ENCODE measurements at places on chromosomes 5 and 9. TPM values are rescaled to one million over a fixed set of nuclear protein-coding genes. Genes with fewer than 3 reads are reported as not detected.
A peak's percentile ranks its signal among the peaks of the same experiment; 100 is the strongest.

Gene CFAP90
- not detected for total RNA-seq

Gene DMRT3
- total RNA-seq: not detected

Gene MOB3B
- 2.8 TPM for total RNA-seq

Gene PPP1R26
- not detected for total RNA-seq

DNA sequence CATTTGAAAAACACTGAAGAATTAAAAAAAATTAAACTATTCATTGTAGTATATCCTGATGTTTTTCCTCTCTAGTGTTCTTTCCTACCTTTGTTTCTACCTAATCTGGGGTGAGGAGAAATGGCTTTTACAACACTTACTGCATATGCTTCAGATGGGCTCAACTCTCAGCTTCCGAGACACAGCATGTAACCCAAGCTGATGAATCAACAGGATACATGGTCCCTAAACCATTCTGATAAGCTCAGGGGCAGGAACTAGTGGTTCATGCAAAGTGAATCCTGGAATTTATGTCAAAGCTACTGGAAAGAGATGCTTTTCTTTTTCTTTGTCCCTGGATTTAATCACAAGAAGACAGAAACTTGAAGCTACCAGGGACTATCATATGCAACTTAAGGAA, 672.5 kb upstream of the RORB start:
- H3K4me3 ChIP-seq: no peak overlapping the region
- H3K27me3 ChIP-seq: no peaks in the 10 kb centered on the region
- DNase-seq: no peak
- no peak overlapping the region for H3K27ac ChIP-seq
- H3K36me3 ChIP-seq: no peaks in the 10 kb centered on the region
- H3K4me1 ChIP-seq: no peaks in the 10 kb centered on the region

DNA sequence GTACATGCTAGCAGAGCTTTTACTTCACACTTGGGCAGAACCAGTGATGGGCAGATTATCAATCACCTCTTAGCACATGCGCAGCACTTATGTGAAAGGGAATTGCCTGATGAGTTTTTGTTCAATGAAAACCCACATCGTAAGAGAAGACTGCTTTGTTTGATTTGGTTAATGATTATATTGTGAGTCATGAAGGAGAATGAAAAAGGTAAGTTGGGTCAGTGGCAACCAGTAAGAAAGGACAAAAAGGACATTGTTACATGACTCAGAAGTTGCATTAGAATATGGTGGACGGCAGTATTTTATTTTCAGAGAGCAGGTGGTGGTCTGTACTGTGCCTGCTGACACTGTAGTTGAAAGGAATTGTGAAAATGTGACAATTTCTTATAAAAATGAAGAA, 127.4 kb downstream of the AOPEP start:
- no peak overlapping the region for H3K27ac ChIP-seq
- H3K27me3 ChIP-seq: peaks cover 2% of the 10 kb centered on the region
- H3K36me3 ChIP-seq: peaks cover 3% of the 10 kb centered on the region
- H3K4me3 ChIP-seq: no peak overlapping the region
- no peaks in the 10 kb centered on the region for H3K4me1 ChIP-seq

GRCh38 chr5:162334944-162335343, 267.4 kb downstream of the GABRG2 start:
- no peak overlapping the region for H3K4me3 ChIP-seq
- DNase-seq: no peak
- H3K27me3 ChIP-seq: no peaks in the 10 kb centered on the region
- no peaks in the 10 kb centered on the region for H3K4me1 ChIP-seq
- H3K36me3 ChIP-seq: no peaks in the 10 kb centered on the region
- H3K27ac ChIP-seq: no peak overlapping the region

DNA sequence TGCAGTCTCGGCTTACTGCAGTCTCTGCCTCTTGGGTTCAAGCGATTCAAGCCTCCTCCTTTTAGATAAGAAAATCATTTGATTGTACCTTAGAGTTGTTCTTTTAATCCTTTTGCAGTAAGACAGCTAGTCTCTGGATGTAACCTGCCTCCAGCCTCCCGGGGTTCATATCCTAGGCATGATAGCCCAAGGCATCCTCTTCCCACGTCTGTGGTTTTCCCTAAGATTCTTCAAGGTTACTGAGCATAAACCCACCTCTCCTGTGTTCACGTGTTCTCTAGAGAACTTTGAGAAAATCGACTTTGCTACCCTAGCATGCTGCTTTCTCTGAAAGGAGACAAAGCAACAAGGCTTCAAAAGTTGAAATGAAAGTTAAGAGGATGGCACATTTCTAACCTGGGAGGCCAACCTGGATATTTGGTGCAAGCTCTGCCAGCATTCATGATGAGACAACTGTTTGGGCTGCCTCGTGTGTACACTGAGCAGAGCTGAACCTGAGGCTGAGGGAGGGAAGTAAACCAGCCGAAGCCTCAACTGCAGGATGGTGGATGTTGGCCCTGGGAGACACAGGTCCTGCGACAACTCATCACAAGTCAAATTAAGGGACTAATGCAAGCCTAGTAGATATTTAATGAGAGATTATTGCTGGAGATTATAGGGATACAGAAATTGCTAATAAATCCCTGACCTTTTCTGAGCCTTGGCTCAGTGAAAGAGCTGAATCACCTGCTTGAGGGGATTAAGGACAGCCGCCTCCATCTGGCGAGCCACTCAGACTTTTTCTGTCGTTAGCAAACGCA, 261.8 kb downstream of the ARHGAP26 start:
- no peaks in the 10 kb centered on the region for H3K27me3 ChIP-seq
- no peak overlapping the region for H3K4me3 ChIP-seq
- DNase-seq: no peak
- H3K4me1 ChIP-seq: peaks cover 42% of the 10 kb centered on the region

- H3K4me3 ChIP-seq: no peak overlapping the region
- no peaks in the 10 kb centered on the region for H3K4me1 ChIP-seq
- no peak for DNase-seq
- H3K27ac ChIP-seq: no peak overlapping the region
Observed at GRCh38 chr5:73357576-73357975, 91.0 kb downstream of the FOXD1 start.

GRCh38 chr5:91850031-91850430, 466.9 kb upstream of the ARRDC3 start:
- no peak overlapping the region for H3K4me3 ChIP-seq
- no peak overlapping the region for H3K27ac ChIP-seq
- DNase-seq: no peak

DNA sequence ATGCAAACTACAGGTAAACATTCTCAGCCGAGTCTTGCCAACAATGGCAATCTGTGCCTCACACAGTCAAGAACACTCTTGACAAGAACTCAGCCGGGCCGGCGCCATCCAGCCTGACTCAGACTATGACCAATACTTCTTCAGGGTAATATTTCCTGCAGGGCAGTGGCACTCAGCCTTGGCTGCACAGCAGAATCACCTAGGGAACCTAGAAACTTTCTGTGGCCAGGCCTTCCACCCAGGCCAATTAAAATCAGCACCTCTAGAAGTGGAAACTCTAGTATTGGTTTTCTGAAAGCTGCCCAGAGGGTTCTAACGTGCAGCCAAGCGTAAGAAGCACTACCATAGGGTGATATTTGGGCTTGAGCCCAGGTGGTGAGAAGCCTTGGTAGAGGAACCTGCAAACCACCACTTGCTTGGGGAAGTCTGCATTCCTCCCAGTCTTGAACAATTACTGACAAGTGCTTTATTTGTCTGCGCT, 120.6 kb downstream of the TTLL11 start:
- no peak overlapping the region for H3K27ac ChIP-seq
- DNase-seq: no peak
- H3K27me3 ChIP-seq: no peaks in the 10 kb centered on the region
- H3K4me3 ChIP-seq: no peak overlapping the region
- H3K4me1 ChIP-seq: no peaks in the 10 kb centered on the region
- no peaks in the 10 kb centered on the region for H3K36me3 ChIP-seq

GRCh38 chr5:83563631-83564030, 92.1 kb downstream of the VCAN start:
- no peaks in the 10 kb centered on the region for H3K36me3 ChIP-seq
- H3K4me3 ChIP-seq: no peak overlapping the region
- no peak for DNase-seq
- no peak overlapping the region for H3K27ac ChIP-seq

- no peak overlapping the region for H3K27ac ChIP-seq
- peaks cover 42% of the 10 kb centered on the region for H3K36me3 ChIP-seq
- H3K4me1 ChIP-seq: peaks cover 42% of the 10 kb centered on the region
- DNase-seq: no peak
- no peaks in the 10 kb centered on the region for H3K27me3 ChIP-seq
- no peak overlapping the region for H3K4me3 ChIP-seq
Observed at GRCh38 chr5:168575391-168576372, 3.5 kb downstream of the PANK3 start.

GRCh38 chr9:3689555-3689954, 163.8 kb upstream of the RFX3 start:
- H3K27ac ChIP-seq: no peak overlapping the region
- no peak for DNase-seq
- no peaks in the 10 kb centered on the region for H3K4me1 ChIP-seq
- no peaks in the 10 kb centered on the region for H3K27me3 ChIP-seq
- H3K36me3 ChIP-seq: no peaks in the 10 kb centered on the region

DNA sequence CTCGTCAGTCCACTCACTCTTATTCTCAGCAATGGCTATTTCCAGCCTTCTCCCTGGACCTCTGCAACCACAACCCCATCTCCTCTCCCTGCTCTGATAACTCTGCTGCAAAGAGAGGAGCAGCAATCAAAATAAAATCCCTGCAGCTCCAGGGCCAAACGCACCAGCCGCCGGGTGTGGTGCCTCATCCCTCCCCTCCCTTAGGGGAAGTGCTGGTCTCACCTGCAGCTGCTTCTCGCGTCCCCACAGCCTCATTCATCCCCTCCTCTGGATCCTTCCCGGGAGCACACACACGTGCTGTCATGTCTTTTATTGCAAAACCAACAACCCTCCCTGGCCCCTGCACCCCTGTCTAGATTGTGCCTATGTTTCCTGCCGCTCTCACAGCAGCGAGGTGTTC, 77.8 kb downstream of the TENT4A start:
- no peaks in the 10 kb centered on the region for H3K36me3 ChIP-seq
- peak; percentile 9 for DNase-seq
- H3K27me3 ChIP-seq: peaks cover 11% of the 10 kb centered on the region
- no peak overlapping the region for H3K4me3 ChIP-seq
- no peak overlapping the region for H3K27ac ChIP-seq
- peaks cover 25% of the 10 kb centered on the region for H3K4me1 ChIP-seq

DNA sequence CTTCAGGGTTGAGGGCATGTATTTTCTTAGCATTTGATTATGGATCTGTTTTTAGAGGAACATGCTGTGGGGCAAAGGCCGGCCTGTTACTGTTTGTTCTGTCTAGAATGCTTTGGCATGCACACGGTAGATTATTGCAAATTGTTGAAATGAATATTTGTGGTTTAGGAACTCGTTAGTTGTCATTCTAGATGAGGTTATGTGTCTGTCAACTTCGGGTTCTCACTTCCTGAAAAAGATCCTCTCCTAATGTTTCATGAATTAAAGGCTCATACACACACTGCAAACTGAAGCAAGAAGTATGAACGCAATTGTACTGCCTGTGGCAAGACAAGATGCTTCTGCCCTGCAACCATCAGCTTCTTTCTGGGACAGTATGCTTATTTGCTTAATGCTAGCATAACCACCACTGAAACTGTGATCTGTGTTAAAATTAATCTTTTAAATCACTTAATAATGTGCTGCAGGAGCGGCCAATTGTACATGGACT, 99.6 kb downstream of the BASP1 start:
- H3K36me3 ChIP-seq: no peaks in the 10 kb centered on the region
- no peak overlapping the region for H3K4me3 ChIP-seq
- no peaks in the 10 kb centered on the region for H3K27me3 ChIP-seq
- no peaks in the 10 kb centered on the region for H3K4me1 ChIP-seq
- DNase-seq: no peak
- no peak overlapping the region for H3K27ac ChIP-seq

- H3K27ac ChIP-seq: no peak overlapping the region
- DNase-seq: no peak
- no peak overlapping the region for H3K4me3 ChIP-seq
- H3K36me3 ChIP-seq: no peaks in the 10 kb centered on the region
- no peaks in the 10 kb centered on the region for H3K4me1 ChIP-seq
Observed at GRCh38 chr5:103436656-103437055, 125.9 kb downstream of the NUDT12 start.

- H3K4me1 ChIP-seq: no peaks in the 10 kb centered on the region
- no peaks in the 10 kb centered on the region for H3K36me3 ChIP-seq
Observed at GRCh38 chr9:93198838-93199625, 15.1 kb downstream of the WNK2 start.

DNA sequence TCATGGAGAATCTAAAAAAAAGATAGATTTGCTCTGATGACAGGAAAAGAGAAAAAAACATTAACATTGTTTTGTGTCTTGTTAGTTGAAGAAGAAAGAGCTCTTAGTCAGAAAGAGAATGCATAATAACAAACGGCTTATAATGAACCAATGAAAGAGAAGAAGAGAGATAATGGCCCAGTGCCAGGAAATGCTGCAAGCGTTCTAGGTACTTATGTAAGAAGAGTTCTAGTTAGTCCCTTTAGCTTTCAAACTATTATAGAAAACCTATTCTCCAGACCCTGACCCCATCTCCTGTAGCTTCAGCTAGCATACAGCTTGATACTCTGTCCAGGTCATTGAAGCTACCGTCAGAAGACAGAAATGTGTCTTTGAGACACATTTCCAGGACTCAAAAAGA, 70.2 kb downstream of the FBXL17 start:
- H3K36me3 ChIP-seq: no peaks in the 10 kb centered on the region
- no peak overlapping the region for H3K27ac ChIP-seq
- DNase-seq: no peak
- no peak overlapping the region for H3K4me3 ChIP-seq
- no peaks in the 10 kb centered on the region for H3K27me3 ChIP-seq
- no peaks in the 10 kb centered on the region for H3K4me1 ChIP-seq

GRCh38 chr5:172713113-172713808, 57.7 kb downstream of the DUSP1 start:
- peak; percentile 77 for DNase-seq
- H3K36me3 ChIP-seq: no peaks in the 10 kb centered on the region
- H3K27me3 ChIP-seq: peaks cover 3% of the 10 kb centered on the region
- no peak overlapping the region for H3K4me3 ChIP-seq
- no peak overlapping the region for H3K27ac ChIP-seq
- H3K4me1 ChIP-seq: peaks cover 6% of the 10 kb centered on the region

DNA sequence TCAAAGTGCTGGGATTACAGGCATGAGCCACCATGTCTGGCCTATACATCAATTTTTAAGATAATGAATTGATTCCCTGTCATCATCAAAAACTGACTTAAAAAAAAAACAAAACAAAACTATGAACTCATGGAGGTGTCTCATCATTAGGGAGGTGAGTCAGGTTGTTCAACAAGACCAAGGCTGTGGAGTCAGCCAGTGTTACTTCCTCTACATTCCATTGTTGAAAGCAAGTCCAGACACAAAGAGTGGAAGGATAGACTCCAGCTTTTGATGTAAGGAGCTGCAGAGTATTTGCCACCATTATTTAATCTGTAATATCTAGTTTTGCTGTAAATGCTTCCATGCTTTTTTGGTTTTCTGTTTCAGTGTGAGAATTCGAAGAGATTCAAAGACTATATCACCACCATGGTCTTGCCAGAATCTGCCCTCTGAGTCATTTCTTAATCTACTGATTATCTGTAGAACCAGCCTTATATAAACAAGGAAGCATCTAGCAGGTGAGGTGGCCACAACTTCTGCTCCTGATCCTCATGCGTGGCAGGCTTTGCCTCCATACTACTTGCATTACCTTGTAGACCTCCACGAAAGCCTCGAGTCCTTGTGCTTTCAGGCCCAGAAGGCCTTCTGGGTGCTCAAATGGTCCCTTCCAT, 156.1 kb downstream of the FGF1 start:
- H3K4me1 ChIP-seq: peaks cover 1% of the 10 kb centered on the region
- H3K27me3 ChIP-seq: peaks cover 2% of the 10 kb centered on the region
- no peak for DNase-seq
- no peak overlapping the region for H3K27ac ChIP-seq
- no peaks in the 10 kb centered on the region for H3K36me3 ChIP-seq

Data from activated CD8-positive, alpha-beta T cell treated with anti-CD3 and anti-CD28 coated beads, Interleukin-2, amount 10 ng/mL, durations not matched to agents 7 days and 5 days (primary cell).